B cell (primary cell): ENCODE measurements at places on chromosomes 4 and X.

- peak; percentile 6 for DNase-seq
Measured at GRCh38 chrX:7941390-7942042, 14.3 kb upstream of the PNPLA4 start.

GRCh38 chr4:122783301-122784215, 43.1 kb upstream of the FGF2 start:
- DNase-seq = no peak

DNA sequence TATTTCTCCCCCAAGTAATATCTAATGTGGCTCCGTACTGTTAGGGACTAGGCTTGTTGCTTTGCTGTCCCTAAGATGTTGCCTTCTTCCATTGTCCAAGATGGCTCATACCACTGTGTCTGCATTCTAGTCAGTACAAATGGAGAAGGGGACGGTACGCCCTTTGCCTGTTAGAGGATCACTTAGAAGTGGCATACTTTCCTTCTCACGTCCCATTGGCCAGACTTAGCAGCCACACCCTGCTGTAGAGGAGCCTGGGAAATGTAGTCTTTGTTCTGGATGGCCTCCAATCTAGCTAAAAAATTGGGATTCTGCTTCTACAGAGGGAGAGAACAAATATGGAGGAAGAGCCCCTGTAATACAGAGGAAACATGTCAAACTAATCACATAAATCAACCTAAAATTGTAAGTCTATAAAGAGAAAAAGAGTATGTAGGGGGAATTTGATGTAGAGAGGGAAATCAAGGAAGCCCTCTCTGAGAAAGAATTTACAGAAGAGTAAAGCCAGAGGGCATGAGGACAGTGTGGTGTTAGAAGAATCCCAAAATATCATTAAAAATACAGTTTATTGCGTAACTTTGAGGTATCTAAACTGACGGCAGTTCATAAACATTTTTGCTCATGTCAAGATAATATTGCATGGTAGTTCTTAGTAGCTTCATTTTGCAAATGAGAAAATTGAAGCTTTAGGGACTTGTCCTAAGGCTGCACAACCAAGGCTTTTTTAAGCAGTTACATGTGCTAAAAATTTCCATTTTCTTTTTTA, 15.1 kb downstream of the PRIMPOL start:
- DNase-seq = no peak

- no peak for DNase-seq
Measured at GRCh38 chrX:153583433-153583832, 15.5 kb downstream of the CCNQ start.

DNA sequence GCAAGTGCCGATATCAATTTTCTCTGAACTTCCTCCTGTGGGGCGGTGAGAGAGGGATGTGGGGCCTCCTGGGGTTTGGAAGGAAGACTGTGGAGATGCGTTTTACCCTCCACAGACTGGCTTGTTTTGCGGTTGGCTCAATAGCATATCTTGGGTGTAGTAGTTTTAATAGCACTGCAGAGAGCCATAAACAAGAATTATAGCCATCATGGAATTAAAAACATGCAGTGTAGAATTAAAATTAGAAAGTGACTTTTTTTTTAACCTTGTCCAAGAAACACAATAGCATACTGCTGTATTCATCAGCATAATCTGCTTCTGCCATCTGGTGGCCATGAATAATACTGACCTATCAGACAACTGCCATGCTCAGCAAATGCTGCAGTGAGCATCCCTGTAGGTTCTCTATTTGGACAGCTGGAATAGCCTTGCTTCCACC, 47.3 kb upstream of the SCML1 start:
- DNase-seq = peak; percentile 27

GRCh38 chr4:105170711-105171110, 24.0 kb downstream of the TET2 start:
- DNase-seq = no peak

- no peak for DNase-seq
Measured at GRCh38 chrX:3262901-3263300, 83.6 kb downstream of the MXRA5 start.

GRCh38 chr4:86416081-86416480, 56.2 kb upstream of the MAPK10 start:
- DNase-seq = no peak

- no peak for DNase-seq
Measured at GRCh38 chr4:165627548-165627947, 245.5 kb upstream of the TLL1 start.

GRCh38 chr4:6601661-6602250, 26.8 kb downstream of the MAN2B2 start:
- no peak for DNase-seq

GRCh38 chr4:106034220-106034619, 138.9 kb downstream of the NPNT start:
- DNase-seq = no peak

GRCh38 chr4:67320645-67321044, 224.7 kb downstream of the CENPC start:
- DNase-seq = no peak

GRCh38 chr4:184000457-184001396, 95.6 kb downstream of the STOX2 start:
- DNase-seq = no peak

DNA sequence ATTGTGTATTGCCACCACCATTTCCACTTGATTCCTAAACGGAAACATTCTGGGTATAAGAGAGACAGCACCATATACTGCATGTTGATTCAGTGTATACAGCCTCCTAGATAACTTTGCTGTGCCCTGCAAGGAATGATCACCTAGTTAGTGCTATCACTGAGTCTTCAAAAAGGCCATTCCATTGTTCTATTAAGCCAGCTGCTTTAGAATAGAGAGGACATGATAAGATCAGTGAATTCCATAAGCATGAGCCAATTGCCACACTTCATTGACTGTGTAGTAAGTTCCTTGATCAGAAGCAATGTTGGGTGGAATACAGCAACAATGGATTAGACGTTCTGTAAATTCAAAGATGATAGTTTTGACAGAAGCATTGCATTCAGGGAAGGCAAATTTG, 1047.3 kb downstream of the PCDH18 start:
- DNase-seq = no peak

DNA sequence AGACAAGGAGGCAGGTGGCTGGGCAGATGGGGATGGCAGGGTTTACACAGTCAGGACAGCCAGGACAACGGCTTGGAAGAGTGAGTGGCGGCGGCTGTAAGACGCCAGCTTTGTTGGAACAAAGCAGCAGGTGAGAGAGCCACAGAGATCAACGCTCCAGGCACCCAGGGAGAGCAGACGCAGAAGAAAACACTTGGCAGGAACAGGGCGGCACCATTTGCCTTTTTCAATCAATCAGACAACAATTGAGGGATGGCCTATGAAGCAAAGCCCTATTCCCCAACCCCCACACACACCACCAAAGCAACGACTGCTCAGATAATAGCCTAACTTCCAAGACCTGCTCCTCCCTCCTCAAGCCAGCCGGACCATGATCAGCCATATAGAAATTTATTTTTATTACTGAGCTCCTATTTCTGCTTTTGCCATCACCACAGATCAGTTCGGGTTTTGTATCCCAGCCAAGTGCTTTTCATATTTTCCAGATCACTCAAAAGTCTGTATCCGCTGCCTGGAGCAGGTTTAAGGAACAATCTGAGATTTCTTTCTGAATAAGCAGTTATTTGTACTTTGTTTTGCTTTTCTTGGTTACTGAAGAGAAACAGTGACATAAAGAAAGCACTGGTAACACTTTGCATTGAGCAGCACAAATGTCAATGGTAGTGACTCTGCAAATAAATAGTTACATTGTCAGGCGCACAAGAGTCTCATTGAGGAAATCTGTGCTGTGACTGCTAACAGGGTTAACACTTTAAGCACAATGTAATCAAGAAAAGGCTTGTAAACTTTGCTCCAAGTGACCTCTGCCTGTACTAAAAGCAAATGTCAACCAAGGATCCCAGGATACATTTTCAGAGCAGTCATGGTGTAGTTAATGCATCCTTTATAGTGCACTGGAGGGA, 81.8 kb upstream of the RBPJ start:
- no peak for DNase-seq

- no peak for DNase-seq
Measured at GRCh38 chrX:140297273-140297672, 207.6 kb downstream of the SOX3 start.

DNA sequence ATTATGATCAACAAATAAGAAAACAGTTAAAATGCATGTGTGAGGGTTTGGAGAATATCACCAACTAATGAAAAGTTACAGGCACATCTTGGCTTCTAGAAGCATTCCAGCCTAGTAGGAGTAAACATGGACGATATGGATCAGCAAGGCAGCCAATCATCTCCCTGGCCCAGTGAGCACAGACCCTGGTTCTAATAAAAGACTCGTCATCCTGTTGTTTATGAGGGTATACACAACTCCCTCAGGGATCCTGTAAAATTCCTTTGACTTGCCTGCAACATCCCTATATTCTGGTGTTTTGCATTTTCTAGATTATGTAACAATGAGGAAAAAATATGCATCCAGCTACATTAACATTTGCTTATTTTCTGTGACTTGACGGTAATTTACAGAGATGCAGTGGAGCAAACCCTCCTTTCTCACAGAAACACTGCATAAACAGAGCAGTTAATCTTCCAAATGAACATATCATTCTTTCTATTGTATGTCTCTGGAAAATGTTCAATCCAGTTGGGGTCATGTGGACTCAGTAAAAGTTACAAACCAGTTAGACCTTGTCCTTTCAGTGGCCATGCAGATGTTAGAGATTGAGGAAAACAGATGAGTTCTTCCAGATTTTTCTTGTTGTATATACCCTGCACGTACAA, 88.9 kb upstream of the NDP start:
- DNase-seq = no peak

DNA sequence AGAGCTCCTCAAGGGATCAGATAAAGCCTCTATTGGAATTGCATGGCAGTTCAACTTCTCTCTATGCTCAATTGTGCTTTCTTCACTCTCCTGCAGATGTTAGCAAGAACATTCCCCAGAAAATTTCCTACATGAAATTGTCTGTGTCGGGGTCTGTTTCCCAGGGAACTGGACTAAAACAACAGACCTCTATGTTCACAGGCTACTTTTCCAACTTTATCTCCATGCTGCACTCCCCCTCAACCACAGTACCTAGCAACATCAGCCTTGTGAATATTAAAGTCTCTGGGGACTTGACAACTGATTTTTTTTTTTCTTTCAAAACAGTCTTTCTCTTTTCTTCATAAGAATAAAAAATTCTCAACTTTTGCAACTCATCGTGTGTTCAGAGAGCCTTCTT, 1470.8 kb upstream of the ADGRL3 start:
- no peak for DNase-seq
